ENCODE measurements at places on chromosomes 11 and 22.

GRCh38 chr11:131278472-131278871 is 91.9 kb upstream of the NTM start:
- no peak for DNase-seq

GRCh38 chr22:43955883-43956782 is 891 bp downstream of the SAMM50 start:
- no peak for DNase-seq

DNA sequence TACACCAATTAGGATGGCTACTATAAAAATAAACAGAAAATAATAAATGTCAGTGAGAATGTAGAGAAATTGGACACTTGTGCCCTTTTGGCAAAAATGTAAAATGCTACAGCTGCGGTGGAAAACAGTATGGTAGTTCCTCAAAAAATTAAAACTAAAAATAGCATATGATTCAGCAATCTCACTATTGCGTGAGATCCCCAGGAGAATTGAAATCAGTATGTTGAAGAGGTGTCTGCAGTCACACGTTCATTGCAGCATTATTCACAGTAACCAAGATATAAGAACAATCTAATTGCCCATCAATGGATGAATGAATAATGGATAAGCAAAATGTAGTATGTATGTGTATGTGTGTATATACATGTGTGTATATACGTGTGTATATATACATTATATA is 6.8 kb downstream of the OR52N2 start:
- no peak for DNase-seq

GRCh38 chr11:83827940-83828554 is 541.9 kb upstream of the CCDC90B start:
- DNase-seq = no peak

DNA sequence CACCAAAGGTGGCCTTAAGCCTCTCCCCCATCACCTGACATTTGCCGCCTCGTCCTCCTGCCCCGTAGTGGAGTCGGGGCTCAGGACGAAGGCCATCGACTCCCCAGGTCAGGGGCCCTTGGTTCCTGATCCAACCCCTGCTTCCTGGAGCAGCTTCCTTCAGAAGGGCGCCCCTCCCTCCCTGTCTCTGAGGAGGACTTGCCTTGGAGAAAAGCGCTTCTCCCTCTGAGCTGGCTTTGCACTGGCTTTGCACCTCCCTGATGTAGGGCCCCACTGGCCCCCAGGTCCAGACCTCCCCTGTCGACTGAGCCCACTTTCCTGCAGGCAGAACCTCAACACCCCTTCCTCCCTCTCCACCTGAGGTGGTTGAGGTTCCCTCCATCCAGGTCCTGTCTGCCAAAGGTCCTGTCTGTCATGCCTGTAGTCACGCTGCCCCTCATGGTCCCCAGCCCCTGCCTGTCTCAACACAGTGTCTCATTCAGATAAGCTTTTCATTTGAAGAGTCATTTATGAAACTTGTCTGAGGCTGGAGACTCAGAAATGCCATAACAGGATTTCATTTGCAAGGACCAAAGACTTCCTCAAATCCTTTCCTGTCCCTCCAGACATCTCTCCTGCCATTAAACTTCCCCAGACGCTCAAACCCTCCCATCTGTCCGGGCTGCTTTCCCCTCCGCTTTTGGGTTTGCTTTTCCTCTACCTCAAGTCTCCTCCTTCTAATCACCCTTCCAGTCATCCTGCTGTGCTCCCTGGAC is 78.4 kb downstream of the MYO7A start:
- no peak for DNase-seq

GRCh38 chr11:44689265-44689664 is 37.5 kb upstream of the TSPAN18 start:
- no peak for DNase-seq

- DNase-seq = no peak
Measured at GRCh38 chr11:12602421-12602820, 71.8 kb upstream of the TEAD1 start.

DNA sequence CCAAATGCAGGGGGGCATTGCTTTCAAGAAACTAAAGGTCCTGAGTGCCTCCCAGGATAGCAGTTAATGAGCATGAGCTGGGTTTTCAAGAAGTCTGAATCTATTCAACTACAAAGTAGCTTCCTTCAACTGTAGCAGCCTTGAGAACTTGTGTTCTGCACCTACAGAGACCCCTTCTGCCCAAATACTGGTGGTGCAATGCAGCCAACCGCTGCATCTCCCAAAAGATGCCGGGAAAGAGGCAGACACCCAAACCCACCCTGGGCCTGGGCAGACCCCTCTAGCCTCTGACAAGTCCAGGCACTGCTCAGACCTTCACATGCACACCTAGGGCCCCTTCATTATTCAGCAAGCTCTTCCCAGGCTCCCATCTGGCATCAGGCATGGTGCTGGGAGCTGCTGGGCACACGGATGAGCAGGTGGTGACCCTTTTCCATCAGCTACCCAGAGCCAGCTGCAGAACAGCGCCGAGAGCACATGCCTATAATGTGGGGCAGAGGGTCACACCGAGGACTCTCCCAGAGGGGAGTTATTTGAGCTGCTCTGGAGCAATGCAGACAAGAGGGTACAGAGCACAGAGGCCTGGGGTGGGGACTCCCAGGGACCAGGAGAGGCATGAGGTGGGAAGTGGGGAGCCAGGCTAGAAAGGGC is 44.9 kb upstream of the ETS1 start:
- DNase-seq = peak; percentile 53

DNA sequence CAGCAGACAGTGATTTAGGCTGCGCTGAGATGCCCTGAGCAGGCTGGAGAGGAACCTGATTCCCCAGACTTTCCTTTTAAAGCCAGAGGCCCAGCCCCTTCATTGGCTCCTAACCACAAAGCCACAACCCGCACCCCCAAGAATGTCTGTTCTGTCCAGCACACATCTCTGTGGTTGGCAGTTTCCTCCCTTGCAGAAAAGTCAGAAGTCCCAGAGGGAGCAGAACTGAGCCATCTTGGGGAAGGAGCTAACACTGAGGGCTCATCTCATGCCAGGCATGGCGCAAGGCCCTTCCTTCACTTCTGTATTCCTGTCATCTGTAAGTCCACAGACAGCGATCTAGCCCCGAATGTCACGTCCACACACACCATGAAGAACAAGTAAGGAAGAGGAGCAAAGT is 97.1 kb upstream of the SYT13 start:
- no peak for DNase-seq

GRCh38 chr11:10876158-10876557 is 18.3 kb upstream of the ZBED5 start:
- DNase-seq = no peak

DNA sequence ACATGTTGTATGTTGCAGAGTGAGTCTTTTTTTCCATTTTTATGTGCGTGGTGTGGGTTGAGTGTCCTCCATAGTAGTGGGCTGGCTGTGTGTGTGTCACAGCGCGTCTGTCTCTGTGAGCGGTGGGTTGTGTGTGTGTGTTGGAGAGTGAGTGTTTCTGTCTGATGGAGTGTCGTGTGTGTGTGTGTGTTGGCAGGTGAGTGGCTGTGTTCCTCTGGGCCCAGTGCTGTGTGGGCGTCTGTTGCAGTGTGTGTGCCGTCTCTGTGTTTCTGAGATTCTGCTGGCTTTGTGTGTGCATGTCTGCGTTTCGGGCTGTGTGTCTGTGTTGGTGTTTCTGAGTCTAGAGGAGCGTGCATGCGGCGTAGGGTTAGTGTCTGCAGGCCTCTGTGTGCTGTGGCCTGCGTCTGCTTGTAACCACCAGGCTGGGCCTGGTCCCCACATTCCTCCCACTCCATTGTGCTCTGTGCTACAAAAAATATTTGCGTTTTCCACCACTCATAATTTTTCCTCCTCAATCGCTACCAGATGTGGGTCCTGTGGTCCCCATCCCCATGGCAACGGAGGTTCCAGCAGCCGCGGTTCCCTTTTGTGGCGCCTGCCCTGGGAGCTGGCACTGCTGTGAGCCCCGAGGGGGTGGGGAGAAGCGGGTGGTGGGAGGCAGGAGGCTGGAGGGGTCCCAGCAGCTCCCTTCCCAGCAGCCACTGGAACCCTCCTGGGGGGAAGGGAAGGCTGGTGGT is 15.2 kb downstream of the SCARF2 start:
- no peak for DNase-seq

DNA sequence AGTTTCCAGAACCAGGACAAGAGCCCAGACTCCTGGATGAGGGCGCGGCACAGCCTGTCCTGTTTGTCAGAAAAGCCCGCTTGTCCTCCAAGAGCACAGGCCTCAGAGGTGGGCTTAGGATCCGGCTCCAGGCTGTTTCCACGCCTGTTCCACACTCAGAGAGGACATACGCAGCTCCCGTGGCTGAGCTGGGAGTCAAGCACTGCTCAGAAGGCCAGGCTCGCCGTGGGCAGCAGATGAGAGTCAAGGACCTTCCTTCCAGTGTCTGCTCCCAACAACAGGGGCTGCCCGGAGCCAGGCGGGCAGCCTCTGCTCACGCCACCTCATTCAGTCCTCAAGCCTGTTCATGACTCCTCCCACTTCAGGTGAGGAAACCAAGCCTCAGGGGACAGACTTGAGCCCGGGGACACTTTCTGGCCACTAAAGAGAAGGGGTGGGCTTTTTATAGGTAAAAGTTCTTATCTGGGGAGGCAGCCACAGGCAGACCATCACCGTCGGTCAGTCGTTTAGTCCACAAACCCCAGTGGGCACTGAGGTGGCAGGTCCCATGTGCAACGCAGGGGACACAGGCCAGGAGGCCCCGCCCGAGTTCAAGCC is 3.8 kb downstream of the CYB5R3 start:
- DNase-seq = no peak

DNA sequence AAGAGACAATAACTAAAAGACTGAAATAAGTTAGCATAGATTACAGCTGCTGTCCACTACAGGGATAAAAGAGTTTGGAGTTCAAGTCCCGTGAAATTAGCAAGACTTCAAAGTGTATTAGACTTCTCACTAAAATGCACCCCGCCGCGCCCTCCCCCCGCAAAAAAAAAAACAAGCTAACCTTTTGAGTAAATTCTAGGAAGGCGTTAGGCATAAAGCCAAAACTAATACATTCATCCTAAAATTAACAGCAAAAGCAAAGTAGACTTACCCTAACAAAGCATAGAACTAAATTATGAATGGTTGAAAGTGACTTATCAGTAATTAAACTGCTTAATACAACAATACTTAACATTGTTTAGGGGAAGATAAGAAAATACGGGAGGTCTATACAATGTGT is 581.0 kb upstream of the CHORDC1 start:
- no peak for DNase-seq

DNA sequence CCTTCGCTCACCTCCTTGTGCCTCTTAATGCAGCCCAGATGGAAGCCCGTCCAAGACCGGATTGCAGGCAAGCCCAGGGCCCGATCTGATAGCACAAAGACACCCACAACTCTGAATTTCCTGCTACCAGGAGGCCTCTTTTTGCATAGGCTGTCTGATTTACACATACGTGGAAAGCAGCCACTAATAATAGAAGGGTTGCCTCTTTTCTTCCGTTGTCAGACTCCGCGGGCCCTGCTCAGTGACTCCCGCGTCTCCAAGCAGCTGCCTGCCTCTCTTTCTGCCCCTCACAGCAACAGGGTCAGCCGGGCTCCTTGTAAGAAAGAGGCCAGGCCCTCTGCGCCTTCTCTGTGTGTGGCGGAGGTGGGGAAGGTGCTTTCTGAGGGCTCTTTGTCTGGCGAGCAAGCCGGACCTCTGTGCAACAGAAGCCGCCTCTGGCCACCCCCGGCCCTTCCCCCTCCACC is 26.7 kb downstream of the FLI1 start:
- peak; percentile 54 for DNase-seq

GRCh38 chr11:9681583-9682372 is 17.9 kb downstream of the SWAP70 start:
- DNase-seq = no peak

DNA sequence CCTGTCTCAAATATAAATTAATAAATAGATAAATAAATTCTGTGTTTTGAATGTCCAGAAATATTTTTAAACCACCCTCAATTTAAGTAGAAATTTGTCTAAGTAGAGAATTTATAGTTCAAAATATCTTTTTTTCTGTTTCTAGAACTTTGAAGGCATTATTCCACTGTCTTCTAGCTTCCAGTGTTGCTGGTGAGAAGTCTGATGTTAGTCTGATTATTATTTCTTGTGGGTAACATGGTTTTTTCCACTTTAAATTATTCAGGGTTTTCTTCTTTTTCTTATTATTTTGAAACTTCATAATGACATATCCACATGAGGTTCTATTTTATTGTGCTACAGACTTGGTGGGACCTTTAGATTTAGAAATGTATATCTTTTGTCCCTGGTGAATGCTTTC is 46.4 kb upstream of the HEPHL1 start:
- no peak for DNase-seq

- DNase-seq = no peak
Measured at GRCh38 chr11:5238486-5238885, 4.2 kb upstream of the HBD start.

DNA sequence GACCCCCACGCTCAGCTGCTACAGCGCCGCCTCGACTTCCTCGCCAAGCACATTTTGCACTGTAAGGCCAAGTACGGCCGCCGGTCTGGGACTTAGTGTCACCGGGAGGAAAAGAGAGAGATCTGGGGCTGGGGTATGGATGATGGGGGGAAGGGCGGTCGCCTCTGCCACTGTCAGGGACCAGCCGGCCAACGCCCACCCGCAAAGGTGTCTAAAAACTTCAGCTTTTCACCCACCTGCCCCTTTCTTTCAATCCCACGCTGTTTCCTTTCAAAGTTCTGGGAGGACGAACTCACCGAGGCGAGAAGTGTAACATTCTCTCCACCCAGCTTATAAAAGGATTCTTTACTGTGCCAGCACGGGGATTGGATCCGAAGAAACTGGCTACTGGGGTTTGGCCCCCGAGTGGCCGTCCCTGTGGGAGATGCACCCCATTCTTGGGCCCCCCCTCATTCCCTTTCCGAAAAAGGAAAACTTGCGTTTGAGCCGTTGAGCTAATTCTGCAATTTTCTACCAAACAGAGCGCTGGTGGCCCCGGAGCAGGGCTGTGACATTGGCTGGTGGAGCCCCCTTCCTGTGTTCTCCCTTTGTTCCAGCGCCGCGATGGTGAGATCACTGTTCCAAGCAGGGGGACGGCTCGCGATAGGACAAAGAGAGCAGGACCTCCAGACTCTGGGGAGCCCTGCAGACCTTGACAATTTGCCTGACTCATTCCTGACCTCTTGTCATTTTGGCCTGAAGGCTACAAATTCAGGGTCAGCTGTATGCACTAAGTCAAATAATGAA is 1.8 kb downstream of the FJX1 start:
- DNase-seq = peak; percentile 5

- no peak for DNase-seq
Measured at GRCh38 chr22:23217171-23218052, 37.1 kb downstream of the BCR start.

- DNase-seq = no peak
Measured at GRCh38 chr11:110110854-110111253, 17.7 kb downstream of the ZC3H12C start.

DNA sequence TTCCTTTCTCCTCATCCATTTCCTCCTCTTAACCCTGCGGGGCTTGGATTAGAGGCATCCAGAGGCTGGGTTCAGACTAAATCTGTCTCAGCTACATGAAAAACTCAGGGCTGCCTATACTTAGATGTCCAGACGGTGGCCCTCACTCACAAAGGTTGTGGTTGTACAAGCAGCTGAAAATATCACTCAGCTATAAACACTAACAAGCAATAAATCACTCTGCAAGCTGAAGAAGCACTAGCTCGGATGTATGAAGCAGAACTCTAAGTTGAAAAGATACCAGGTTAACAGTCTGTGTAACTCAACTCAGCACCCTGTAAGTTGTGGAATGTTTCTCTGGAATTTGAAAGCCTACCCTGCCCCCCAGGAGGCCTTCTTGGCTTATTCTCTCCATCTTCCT is 82.9 kb downstream of the EXT2 start:
- no peak for DNase-seq

GRCh38 chr11:28677721-28678120 is 569.5 kb downstream of the METTL15 start:
- DNase-seq = no peak

Data from stimulated activated CD4-positive, alpha-beta T cell treated with anti-CD3 and anti-CD28 coated beads, Interleukin-1b, Interleukin-23, amount 100 ng/mL, for 48 hours (primary cell).